ENCODE measurements at places on chromosomes 6 and 20.

- DNase-seq, result no peak
Observed at GRCh38 chr20:14826543-14827313, 489.3 kb upstream of the FLRT3 start.

DNA sequence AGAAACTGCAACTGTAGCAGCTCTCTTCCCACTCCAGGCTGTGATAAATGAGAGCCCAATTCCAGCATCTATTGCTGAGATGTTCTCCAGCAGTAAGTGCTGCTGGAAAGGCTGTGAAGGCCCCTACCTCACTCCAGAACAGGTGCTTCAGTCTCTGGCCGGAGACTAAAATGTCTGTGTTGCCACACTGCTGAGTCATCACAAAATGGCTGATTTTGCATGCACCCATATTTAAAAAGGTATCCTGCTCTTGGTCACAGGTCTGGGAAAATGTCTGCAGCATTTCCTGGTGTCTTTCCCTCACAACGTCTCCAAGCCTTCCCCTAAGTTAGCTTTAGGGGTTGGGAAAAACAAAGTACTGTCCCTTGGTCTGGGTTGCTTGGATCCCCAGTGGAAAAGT, 95.1 kb downstream of the TPBG start:
- no peak for DNase-seq

GRCh38 chr6:70764706-70765105, 97.0 kb downstream of the SMAP1 start:
- DNase-seq, result no peak

DNA sequence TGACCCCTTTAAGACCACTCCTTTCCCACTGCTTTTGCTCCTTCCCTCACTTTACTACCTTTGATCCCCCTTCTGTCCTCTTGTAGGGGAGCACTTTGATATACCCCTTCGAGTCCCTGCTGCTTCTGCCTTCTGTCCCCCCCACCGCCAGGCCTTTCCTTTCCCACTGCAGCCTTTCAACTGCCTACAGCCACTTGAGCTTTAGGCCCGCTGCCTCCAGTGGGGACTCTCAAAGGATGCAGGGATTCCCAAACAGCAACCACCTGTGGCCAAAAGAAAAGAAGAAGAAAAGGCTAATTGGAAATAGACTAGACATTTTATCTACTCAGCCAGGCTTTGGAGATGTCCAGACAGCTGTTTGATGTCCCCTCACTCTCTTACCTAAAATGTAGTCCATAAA, 77.0 kb upstream of the DTNBP1 start:
- no peak for DNase-seq

GRCh38 chr6:134511984-134512683, 194.2 kb upstream of the SGK1 start:
- DNase-seq, result no peak

GRCh38 chr6:15527838-15528617, 134.8 kb downstream of the DTNBP1 start:
- DNase-seq, result no peak
